Activated CD4-positive, alpha-beta T cell treated with anti-CD3 and anti-CD28 coated beads for 48 hours (primary cell): ENCODE measurements at places on chromosomes 1 and 21.

DNA sequence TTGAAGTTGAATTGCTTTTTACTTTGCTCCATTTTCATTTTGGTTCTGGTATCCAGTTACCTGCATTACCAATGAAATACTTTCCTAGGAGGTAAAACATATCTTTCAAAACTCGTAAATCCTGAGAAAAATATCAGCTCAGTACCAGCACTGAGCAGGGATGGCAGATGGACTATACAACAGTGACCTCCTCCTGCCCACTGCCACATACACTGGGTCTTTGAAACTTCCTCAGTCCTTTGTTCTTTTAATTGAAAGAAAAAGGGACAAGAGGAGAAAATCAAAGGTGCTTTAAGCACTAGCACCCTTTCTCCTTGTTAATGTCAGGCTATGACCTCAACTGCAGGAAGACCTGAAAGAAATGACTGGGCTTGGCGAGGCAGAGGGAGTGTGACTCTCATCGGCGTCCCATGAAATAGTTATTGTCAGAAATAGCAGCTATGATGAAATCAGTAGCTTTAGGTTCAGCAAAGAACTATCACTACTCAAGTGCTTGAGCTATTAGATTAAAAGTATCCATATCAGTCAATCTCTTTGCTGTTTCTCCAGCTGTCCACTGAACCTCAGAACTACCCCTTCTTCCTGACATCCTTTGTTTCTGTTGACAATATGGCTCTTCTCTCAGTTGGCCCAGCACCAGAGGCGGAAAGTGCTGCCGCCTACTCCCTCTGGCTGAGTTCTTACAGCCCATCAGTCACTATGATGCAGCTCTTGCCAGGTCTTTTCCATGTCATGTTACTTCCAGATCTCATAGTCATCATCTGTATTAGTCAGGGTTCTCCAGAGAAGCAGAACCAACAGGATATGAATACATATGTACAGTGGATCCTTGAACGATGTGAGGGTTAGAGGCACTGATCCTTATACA lies 207.0 kb upstream of the MAP1LC3C start:
- DNase-seq = no peak

DNA sequence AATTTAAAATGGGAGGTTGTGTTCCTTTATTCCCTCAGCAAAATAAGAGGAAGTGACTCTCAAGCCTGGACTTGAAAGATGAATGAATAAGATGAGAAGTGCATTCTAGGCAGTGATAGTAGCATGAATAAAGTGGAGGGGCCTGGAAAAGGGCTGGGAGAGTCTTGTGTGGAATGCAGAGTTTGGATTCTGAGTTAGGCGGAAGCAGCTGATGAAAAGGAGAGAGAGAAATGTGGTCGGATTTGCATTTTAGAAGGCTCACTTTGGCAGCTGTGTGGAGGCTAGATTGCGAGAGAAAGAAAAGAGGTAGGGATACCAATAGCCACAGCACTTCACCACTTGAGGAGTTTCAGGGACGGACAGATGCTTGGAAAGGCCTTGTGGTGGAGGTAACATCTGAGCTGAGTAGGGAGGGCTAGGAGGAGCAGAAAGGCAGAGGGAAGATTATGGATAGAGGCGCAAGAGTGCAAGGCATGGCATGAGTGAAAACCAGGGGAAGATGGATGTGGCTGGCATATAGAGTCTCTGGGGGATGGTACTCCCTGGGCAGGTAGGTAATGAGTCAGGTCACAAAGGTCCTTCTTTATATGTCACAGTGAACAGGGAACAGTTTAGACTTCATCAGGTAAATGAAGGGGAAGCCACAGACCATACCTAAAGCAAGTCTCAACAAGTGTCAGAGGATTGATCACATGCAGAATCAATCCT lies 59.6 kb downstream of the ST3GAL3 start:
- DNase-seq = no peak

DNA sequence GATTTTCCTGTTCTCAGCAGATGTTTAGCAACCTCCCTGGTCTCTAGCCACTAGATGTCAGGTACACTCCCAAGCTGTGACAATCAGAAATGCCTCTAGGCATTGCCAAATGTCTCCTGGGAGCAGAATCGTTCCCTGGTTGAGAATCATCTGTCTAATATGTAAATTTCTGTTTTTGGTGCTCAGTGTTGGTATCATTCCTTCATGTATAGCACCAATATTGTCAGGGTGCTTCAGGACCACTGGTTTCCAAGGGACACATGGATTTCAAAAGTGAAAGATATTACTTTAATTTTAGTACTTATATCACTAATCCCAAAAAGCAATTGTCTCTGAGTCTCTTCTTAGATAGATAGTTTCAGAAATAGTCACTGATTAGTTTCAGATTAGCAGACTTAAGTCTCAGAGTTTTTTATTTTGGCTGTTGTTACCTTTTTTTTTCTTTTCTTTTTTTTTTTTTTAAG lies 160.1 kb downstream of the PTPRC start:
- no peak for DNase-seq

DNA sequence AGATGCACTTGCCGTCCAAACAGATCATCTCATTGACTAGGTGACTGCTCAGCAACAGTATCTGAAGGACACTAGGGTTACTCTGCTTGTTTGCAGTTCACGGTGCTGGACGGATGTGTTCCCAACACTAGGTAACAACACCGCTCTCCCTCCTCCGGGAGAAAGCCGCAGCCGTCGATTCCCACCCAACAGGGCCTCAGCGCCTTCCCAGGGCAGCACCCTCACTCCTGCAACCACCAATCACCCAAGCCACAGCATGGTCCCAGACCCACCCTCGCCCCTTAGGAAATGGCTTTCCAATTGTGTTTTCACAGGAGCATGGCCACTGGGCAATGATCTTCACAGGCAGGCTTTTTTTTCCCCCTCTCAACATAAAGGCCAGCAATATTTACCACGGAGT lies 779 bp downstream of the TLR5 start:
- no peak for DNase-seq

DNA sequence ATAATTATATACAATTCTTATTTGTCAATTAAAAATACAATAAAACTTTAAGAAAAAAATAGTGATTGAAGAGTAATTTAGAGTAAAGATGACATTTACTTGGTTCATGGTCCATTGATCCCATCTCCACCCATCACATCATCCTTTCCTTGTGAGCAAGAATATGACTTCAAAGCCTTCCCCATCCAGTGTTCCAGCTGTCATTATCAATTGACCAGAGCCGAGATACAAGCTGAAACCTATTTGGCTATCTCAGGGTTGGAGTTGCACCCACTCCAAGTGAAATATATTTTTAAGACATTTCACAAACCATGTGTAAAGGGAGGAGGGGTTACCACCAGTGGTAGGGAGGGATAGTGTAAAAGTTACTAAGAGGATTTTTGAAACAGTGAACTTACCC lies 428.9 kb upstream of the C1orf87 start:
- DNase-seq = no peak

GRCh38 chr1:116878804-116879477 lies 30.8 kb upstream of the PTGFRN start:
- no peak for DNase-seq

- DNase-seq = no peak
Measured at GRCh38 chr1:107263291-107263915, 122.6 kb downstream of the NTNG1 start.

- no peak for DNase-seq
Measured at GRCh38 chr1:8061210-8061609, 35.1 kb upstream of the ERRFI1 start.

- no peak for DNase-seq
Measured at GRCh38 chr1:11989669-11990068, 9.4 kb downstream of the MFN2 start.

DNA sequence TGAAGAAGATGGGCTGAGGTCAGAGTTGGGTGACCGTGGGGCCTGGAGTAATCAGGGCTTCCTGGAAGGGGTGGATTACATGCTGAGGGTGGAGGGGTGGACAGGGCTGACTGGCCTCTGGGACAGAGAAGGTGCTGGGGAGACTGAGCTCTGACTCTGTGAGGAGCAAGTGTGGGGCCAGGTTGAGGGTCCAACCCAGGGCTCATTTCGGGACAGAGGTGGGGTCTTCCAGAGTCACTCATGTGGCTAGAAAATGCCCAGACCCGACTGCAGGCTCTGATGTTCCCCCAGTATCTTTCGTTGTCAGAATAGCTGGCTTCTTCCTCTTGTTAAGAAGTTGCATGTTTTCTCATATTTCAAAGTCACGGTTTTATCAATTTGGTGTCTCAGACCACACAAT lies 311.8 kb downstream of the PTPRU start:
- DNase-seq = no peak

- DNase-seq = peak; percentile 42
Measured at GRCh38 chr1:150235294-150235851, 539 bp downstream of the ANP32E start.

- DNase-seq = no peak
Measured at GRCh38 chr21:39663066-39663465, 50.3 kb downstream of the B3GALT5 start.

GRCh38 chr1:209094384-209094783 lies 489.1 kb upstream of the CAMK1G start:
- DNase-seq = no peak

- no peak for DNase-seq
Measured at GRCh38 chr1:59188413-59189213, 108.3 kb upstream of the FGGY start.

- DNase-seq = no peak
Measured at GRCh38 chr21:36735724-36736320, 36.9 kb downstream of the SIM2 start.

GRCh38 chr1:84103197-84103992 lies 40.7 kb upstream of the PRKACB start:
- peak; percentile 20 for DNase-seq
